Stimulated activated CD4-positive, alpha-beta T cell treated with anti-CD3 and anti-CD28 coated beads, Interleukin-4, amount 100 ng/mL, for 24 hours (primary cell): ENCODE measurements at places on chromosomes 11 and 22.

GRCh38 chr22:42754658-42755057, 34.0 kb upstream of the A4GALT start:
- DNase-seq = no peak

GRCh38 chr11:123561431-123561800, 93.0 kb downstream of the SCN3B start:
- DNase-seq = no peak

DNA sequence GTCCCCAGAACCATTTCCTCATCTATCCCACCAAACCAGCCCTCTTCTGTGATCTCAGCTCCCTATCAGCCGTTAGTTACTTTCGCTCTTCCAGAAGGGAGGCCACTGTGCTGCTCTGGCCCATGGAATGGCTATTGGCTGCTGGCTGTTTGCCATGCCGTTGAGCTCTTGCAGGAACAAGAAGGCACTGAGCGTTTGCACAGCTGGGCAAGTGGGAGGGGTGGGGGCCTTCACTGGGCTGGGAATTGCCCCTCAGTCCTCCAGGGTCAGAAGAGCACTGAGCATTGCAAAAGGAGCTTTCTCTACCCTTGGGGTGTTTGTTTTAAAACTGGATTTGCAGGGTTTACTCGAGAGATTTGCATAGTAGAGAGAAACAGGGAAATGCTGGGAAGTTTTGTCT, 129.0 kb upstream of the PARVA start:
- DNase-seq = no peak

- DNase-seq = no peak
Observed at GRCh38 chr22:45476814-45477213, 25.9 kb upstream of the FBLN1 start.

- no peak for DNase-seq
Observed at GRCh38 chr22:40332319-40332781, 13.9 kb upstream of the ADSL start.

DNA sequence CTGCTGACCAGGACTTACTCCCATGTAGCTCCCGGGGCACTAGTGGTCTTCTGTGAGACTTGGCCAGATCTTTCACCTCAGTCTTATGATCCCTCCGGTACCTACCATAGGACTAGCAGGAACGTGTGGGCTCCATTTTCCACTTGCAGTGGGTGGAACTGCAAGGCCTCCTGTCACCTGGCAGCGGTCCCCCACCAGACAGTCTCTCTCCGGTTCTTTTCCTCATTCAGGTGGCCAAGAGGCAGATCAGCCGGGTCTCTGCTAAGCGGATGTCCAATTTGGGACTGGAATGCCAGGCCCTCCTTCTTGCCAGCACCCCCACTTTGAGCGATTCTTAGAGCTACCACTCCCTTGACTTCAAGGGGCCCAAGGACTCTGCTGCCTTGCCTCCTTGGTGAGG, 158.9 kb downstream of the NAV2 start:
- no peak for DNase-seq

DNA sequence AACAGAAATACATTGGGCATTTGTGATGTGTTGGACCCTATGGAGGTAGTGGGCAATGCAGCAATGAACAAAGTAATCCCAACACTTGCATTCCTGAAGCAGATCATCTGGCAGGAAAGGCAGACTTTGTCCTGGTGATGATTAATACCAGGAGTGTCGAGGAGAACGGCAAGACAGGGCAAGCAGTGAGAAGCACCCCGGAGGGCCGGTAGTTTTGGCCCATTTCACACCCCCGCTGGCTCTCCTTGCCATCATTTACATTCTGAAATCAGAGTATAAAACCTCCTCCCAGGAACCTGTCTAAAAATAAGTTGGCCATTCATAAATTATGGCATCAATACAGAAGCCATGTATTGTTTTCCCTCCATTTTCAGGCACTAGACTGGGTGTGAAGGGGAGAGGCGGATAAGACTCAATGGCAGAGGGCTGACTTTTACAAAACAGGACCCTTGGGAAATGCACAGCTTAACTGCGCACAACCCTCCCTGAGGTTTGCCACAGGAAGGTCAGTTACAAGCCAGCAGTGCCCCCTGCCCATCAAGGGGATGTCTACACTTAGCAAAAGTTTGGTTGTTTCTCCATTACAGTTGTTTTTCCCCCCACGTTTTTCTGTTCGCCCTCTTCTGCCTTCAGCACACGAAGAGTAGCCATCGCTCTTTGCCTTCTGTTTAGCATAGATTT, 55.6 kb downstream of the OPCML start:
- no peak for DNase-seq

DNA sequence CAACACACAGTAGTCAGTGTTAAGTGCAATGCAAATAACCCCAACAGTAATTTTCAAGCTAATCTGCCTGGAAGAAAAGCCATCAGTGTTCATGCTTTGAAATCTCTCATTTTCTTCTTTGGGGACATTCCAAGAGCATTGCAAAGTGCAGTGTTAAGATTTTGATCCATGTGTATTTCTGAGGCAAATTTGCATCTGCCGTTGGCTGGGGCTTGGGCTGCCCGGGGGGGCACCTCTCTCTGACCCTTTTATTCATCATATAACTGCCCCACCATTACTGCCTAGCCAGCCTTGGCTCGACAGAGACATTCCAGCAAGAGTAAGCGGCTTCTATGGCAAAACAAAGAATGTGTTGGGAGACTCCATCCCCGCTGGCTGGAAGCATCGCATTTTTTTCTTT, 483.5 kb downstream of the BRD1 start:
- DNase-seq = no peak

DNA sequence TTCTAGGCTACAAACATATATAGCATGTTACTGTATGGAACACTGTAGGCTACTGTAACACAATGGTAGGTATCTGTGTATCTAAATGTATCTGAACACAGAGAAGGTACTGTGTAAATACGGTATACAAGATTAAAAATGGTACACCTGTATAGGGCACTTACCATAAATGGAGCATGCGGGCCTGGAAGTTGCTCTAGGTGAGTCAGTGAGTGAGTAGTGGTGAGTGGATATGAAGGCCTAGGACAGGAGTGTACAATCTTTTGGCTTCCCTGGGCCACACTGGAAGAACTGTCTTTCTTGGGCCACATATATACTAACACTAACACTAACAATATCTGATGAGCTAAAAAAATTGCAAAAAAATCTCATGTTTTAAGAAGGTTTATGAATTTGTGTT, 21.4 kb downstream of the RNF141 start:
- DNase-seq = no peak

DNA sequence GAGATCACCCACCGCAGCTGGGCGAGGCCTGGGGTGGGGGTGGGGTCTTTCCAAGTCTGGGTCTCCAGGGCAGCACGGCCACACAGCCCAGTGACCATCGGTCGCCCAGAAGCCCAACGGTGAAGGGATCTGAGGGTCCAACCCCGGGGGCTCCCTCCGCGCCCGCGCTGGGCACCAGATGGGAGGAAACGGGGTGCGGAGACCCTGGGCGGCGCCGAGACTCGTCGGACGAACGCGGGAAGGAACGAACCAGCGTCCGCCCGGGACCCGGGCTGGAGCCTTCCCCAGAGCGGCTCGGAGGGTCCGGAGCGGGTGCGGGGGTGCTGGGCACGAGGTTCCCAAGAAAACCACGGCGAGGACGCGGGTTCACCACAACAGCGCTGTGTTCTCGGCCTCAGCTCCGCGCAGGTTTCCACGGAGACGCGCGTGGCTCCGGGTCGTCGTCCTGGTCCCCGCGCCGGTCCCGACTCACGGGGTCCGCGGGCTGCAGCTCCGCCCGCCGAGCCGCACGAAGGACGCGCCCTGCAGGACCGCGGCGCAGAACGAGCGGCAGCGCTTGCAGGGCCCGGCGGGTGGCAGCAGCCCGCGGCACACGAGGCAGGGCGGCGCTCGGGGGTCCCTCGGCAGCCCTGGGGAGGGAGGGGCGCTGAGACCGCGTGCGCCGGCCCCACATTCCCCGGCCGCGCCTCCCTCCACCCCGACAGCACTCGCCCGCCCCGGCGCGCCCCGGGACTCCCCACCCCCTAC, 2.3 kb upstream of the IL17REL start:
- no peak for DNase-seq

DNA sequence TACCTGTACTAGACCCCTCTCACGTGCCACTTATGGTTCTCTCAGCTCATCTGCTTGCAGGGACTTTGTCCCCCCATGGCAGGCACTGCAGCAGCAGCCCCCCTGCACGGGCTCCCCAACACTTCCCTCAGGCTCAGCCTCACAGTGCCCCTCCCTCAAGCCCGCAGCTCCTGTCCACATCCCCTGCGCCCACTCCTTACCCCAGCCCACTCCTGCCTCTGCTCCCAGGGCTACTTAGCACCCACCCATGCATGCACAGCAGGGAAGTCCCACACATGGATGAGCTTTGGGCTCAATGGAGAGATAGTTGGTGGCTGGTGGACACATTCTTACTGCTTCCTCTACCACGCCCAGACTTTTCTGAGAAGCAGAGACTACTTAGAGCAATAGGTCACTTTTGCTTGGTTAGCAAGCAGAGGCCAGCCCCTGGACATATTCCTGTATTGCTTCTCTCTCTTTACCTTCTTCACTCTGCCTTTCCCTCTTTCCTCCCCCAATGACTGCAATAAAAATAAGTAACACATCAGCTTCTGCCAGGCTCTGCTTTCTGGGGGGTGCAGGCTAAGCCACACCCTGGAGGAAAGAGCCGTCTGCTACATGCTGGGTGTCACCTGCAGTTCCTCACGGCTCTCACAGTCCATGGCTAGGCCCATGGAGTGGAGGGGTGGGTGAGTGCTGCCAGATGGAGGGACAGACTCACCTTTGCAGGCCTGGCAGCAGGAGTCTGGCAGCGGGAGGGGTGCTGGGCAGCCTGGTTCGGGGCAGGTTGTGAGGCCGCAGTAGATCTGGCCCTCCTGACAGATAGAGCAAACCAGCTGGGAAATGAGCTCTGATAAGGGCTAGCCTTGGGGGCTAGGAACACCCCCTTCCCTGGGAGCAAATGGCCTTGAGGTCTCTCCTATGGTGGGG, 23.4 kb downstream of the CHRDL2 start:
- no peak for DNase-seq

DNA sequence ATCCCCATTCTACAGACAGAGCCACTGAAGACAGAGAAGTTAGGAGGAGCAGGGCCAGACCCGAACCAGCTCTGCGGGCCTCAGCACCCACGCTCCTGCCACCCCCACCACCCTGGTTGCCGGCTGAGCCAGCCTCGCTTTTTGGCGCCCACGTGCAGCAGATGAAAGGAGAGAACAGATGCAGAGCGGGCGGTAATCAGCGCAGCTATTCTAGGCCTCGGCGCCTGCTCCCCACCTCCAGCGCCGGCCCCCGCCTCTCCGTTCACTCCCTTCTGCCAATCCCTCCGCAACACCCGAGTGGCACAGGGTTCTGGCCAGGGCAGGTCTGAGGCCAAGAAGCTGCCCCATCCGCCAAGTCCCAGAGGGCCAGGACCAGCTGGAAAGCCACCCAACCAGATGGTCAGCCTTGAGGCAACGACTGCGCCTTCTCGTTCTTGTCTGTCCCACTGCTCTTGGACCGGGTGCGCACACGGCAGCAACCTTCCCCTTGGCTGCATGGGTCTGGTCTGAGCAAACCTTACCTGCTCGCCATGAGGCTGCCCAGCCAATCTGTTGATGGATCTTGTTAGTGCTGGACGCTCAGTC, 16.8 kb downstream of the DNAL4 start:
- no peak for DNase-seq

DNA sequence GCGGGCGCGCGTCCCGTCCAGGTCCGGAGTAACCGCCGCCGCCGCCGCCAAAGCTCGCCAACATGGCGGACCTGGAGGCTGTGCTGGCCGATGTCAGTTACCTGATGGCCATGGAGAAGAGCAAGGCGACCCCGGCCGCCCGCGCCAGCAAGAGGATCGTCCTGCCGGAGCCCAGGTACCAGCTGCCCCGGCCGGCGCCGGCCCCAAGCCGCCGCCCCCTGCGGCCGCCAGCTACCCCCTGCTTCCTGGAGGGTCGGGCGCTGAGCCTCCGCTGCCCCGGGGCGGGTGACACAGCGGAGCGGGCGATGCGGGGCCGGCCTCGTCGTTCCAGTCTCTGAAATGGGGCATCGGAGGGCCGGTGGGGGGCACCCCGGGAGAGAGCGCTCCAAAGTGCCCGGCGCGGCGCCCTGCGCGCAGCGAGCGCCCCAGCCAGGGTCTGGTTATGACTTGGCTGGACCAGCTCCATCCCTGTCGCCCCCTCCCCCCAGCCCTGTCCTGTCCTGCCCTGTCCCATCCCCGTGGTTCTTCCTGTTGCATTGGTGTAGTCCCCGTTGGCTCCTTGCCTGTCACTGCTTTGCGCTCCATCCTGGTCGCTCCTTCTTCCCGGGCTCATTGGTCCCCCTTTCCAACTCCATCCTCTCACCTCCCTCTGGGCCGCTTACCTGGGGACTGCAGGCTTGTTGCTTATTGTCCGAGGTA, 653 bp downstream of the GRK3 start:
- peak; percentile 11 for DNase-seq

DNA sequence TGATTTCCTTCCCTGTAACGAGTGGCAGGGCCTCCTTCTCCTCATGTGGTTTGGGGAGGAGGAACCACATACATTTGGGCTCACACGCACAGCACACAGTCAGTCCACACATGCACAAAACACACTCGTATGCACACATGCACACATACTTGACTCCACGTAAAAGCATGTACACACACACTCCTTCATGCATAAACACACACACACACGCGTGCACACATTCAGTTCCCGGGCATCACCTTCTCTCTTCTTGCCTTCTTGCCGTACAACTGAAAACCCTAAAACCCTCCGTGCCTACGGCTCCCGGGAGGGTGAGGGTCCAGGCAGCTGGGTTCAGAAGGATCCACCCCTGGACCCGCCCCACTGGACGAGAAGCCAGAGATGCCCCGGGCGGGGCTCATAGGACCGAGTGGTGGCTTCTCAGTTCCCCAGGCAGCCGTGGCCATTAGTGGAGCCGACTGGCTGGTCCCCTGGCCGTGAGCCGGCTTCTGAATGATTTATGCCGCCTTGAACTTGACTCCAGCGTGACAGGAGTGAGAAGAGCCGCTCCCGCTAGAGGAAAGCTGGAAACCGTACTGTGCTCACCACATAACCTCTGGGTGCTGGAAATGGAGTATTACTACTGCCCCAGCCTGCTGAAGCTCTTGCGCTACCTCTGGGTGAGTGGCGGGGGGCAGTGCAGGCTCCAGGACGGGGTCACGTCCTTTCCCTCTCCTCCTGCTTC, 117.4 kb downstream of the KIAA1671 start:
- no peak for DNase-seq

- no peak for DNase-seq
Observed at GRCh38 chr11:45056529-45056928, 89.9 kb upstream of the PRDM11 start.

- no peak for DNase-seq
Observed at GRCh38 chr22:38109371-38110001, 998 bp downstream of the BAIAP2L2 start.

DNA sequence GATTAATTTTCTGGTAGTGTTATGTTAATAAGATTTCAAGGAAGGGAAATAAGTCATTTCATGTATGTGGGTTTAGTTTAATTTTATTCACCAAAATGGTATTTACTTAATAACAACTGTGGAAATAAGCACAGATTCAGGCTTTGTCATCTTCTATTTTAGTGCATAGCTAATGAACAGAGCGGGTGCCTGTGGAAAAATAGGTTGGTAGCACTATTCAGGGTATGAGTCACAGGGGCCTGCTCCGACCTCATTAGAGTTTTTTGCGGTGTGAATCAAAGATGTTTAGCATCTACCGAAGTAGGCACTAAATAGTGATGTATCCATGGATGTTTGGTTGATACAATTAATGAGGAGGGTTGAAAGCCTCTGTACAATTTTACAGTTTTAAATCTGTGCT, 78.2 kb downstream of the FAT3 start:
- no peak for DNase-seq

- DNase-seq = peak; percentile 64
Observed at GRCh38 chr11:122853971-122854446, 15.7 kb downstream of the CRTAM start.

GRCh38 chr11:133955945-133956421, 785 bp downstream of the IGSF9B start:
- no peak for DNase-seq

GRCh38 chr11:27545946-27546345, 39.4 kb upstream of the LIN7C start:
- no peak for DNase-seq
